ENCODE measurements at places on chromosomes 6 and 20.

DNA sequence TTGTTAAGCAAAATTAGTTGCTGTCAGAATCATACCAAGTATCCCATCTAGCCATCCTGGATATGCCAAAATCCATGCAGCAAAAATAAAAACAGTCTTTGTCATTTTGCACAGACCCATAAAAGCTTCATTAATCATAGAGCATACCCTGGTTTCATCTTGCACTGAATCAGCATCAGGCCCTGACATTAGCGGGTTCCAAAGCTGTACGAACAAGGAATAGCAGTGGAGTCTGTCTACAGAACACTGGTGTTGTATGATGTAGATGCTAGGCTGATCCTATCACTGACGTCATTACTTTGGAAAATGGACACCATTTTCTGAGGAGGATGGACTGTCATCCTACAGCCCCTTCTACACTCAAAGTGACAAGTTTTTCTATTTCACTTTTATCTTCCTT is 315.6 kb downstream of the ESR1 start:
- no peak for DNase-seq

GRCh38 chr6:150153905-150154492 is 11.2 kb downstream of the PPP1R14C start:
- DNase-seq: no peak

DNA sequence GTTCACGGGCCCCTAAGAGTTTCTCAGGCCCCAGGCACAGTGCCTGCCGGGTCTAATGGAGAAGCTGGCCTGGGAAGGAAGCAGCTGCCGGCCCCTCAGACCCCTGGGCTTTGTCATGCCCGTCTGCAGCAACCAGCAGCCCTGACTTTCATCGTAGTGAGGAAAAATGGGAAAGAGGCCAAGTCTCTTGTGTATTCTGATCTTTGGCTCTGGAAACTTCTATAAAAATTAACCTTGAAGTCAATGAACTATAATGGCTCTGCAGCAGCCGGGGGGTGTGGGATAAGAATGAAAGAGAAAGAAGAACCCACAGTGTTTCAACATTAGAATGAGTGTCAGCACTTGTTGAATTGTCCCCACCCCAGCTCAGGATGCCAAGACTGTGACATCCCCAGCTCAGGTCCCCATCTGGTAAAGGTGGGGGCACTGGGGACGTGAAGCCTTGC is 12.9 kb downstream of the TGM2 start:
- no peak for DNase-seq

GRCh38 chr6:114997813-114998292 is 655.0 kb upstream of the HS3ST5 start:
- no peak for DNase-seq

- no peak for DNase-seq
These were observed 124.9 kb upstream of the NRN1 start for GRCh38 chr6:6131492-6132109.

DNA sequence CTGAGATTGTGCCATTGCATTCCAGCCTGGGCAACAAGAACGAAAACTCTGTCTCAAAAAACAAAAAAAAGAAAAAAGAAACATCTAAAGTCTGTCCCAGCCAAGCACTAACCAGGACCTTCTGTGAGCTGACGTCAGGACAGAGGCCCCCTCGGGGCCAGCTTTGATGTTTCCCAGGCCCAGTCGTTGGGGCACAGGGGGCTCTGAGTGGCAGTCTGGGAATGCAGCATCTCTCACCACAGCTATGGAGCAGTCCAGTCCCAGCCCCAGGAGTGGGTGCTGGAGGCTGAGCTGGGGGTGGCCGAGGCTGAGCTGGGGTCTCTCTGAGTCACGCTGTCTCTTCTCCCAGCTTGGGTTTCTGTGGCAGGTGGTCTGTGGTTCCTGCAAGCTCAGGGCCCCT is 46.0 kb upstream of the SRF start:
- no peak for DNase-seq

DNA sequence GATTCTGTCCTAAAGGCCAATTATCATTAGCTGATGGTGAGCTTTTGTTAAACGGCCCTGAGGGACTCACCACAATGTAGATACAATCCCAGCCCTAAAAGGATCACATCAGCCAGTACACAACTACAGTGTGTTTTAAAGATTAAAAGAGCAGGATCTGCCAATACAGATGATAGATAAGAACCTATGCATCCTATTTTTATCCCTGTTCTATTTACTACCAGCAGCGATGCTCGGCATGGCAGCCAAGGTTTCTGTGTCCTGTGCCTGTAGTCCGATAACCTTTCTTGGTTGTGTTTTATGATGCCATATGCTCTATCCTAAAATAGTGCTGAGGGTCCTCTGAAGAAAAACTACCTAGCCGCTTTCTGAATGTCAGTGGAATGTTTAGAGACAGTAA is 289.4 kb downstream of the PHACTR1 start:
- DNase-seq: no peak

DNA sequence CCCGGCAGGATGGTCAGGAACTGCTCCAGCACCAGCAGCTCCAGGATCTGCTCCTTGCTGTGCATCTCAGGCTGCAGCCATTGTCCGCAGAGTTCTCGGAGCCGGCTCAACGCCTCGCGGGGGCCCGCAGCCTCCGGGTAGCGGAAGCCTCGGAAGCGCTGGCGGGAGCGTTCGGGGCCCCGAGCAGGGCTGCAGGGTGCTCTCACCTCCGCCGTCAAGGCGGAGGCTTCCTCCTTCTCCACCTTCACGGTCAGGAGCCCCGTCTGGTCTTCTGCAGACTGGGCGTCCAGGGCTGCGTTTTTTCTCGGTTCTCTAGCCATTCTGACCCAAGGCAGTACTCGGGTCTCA is 434 bp downstream of the ZKSCAN4 start:
- no peak for DNase-seq

- DNase-seq: no peak
These were observed 88.9 kb upstream of the MRPS10 start for GRCh38 chr6:42306439-42307140.

GRCh38 chr20:56793916-56794315 is 164.8 kb downstream of the TFAP2C start:
- no peak for DNase-seq

GRCh38 chr6:166453651-166454050 is 70.9 kb upstream of the MPC1 start:
- no peak for DNase-seq

DNA sequence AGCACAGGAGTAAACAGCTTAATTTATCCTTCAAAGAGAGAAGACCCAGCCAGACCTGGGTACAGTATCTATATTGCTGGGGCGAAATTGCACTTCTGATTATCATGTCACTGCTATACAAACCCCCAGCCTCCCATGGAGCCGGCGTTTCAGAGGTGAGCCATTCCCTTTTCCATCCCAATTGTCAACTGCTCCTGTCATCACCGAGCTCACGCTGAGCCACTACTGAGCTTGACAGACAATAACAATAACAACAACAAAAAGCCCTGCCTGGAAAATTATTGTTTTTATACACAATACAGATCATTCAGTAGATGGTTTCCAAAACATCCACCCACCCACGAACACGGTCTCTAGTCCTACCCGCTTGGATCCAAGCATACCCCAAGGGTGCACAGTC is 129.0 kb upstream of the JARID2 start:
- DNase-seq: no peak

DNA sequence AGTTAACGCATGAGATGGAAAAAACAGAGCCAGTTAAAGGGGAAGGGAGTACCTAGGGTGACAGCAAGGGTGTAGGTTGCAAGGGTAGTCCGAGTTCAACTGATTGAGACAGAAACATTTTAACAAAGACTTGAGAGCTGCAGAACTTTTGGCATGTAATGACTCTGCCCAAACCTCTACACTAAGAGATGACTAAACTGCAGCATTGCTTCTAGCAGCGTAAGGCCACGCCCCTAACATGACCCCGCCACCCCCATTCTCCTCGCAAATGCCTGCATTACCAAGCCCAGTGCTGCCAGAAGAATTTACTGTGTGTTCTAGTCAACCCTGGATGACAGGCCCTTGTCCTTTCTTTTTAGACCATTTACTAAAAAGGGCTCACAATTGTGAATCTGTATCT is 6.3 kb upstream of the HINT3 start:
- DNase-seq: no peak

DNA sequence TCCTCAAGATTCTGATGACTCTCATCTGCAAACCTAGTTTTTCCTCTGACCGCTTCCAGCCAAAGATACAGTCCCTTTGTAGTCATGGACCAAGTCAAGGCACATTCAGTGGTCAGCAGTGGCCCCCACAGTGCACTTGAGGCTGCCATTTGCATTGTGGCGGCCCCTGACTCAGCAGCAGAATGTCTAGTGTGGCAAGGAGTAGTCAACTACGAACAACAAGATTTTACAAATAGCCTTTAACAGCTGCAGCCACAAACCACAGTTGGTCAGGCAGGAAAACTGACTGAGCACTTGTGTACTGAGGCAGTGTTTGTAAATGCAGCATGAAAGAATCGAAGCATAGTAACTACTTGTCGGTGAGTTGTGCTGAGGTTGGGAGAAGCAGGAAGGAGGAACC is 49.6 kb downstream of the SLC2A12 start:
- no peak for DNase-seq

GRCh38 chr20:14582855-14583254 is 245.4 kb upstream of the FLRT3 start:
- no peak for DNase-seq

- no peak for DNase-seq
These were observed 71.5 kb downstream of the NCR2 start for GRCh38 chr6:41406728-41407489.

DNA sequence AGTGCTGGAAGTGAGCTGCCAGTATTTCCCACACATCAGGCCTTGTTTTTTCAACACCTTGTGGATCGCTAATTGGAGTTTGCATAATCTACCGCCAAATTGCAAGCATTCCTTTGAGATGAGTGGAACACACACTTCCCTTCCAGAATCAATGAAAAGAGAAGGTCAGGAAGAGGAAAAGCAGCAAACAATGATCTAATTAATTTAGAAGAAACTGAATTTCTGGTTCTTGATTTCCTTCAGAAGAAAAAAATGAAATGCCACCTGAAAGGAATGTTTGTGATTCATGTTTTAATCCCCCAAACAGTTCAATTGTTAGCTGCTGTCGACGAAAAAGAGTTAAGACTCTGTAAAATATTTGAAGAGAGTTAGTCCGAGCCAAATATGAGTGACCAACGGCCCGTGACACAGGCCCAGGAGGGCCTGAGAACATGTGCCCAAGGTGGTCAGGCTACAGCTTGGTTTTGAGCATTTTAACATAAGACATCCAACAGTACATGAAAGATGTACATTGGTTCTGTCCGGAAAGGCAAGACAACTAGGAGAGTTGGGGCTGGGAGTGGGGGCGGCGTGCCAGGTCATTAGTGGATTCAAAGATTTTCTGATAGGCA is 182.3 kb downstream of the MTFR2 start:
- no peak for DNase-seq

GRCh38 chr6:100420711-100421110 is 44.0 kb downstream of the SIM1 start:
- DNase-seq: no peak

- DNase-seq: no peak
These were observed 78.2 kb downstream of the LAMA4 start for GRCh38 chr6:112176175-112176574.

DNA sequence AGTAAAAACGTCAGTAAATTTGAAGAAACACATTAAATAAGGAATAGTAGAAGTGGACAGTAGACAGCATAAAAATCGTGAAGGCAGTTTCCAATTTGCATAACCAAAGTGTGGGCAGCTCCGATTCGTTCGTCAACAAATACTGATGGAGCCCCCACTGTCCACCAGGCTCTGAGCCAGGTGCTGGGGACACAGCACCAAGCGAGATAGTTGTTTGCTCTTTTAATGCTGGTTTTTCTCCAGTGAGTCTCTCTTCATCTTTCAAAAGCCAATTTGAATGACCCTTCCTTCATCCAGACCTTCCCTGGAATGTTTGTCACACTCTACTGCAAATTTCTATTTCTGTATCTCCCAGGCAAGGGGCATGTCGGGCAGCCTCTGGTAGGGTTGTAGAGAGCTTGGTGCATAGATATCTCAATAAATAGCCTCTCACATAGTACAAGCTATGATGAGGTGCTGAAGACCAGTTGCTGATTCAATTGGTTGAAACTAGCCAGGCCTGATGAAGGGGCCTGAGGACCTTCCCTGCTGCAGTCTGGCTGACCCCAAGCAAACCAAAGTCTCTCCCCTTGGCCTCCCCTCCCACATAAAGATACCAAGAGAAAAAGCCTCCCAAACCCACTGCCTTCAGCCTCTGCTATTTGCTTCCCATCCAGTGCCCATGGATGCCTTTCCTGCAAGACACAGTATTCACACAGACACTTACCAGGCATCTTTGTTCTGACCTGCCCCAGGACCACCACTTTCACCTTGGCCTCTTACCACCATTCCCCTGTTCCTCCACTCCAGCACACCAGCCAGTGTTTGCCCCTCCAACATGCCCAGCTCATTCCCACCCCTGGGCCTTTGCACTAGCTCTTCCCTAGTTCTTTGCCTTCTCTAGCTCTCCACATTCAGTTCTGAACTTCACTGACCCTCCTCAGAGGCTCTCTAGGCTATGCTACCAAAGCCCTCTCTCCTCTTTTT is 125.2 kb downstream of the CEBPB start:
- DNase-seq: peak; percentile 48

DNA sequence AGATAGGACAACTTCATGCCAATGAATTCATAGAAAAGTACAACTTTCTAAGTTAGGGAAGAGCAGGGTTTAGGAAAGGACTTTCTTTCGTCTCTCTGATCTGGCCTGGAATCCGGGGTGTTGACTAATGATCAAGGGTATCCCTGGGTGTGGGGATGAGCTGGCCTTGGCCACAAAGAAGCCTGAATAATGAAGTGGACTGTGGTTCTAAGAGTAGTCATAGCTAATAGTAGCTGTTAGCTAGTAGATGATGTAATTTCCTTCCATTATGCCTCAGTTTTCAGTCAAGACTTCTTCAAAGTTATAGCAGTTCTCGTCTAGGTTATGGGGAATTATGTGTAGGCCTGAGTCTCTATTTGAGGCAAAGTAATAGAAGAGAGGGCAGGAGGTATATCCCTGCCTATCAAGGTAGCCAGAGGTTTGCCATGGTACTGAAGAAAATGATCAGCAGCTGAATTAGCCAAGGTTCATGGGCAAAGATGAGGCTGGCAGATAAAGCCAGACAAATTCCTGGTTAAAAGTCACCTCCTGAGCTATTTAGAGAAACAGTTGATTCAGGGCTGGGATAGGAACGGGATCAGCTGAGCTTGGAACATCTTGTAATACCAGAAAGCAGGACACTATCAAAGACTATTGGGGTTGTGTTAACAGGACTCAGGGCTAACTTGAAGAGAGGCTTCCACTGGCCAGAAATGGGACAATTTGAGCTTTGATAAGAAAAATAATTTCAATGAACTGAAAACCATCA is 18.7 kb upstream of the TRPC4AP start:
- DNase-seq: no peak

DNA sequence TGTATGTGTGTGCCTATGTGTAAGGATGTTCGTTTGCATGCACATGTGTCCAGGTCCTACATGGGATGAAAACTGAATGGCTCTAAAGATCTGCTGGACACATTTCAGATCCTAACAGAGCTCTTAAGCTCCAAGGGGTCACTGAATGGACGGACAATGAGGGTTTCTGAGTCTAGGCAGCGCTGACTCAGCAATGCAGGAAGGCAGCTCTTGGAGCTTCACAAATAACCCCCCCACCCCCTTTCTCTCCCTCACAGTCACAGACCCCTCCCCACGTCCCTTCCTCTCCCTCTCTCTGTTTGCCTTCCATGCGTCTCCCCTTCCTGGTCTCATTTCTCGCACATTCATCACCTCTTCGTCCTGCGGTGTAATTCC is 369.8 kb downstream of the PREX1 start:
- no peak for DNase-seq
